H1 (cell line): ENCODE measurements at places on chromosomes 5 and 9. TPM values are rescaled to one million over a fixed set of nuclear protein-coding genes. Genes with fewer than 3 reads are reported as not detected.

TRIP13 gene
- polyA plus RNA-seq = 17.9 and 20.0 TPM in 2 replicates

- peaks cover 7% of the 10 kb centered on the region; the same call in 1 of the 2 replicates for H3K27me3 ChIP-seq
- DNase-seq = peak; percentile 72
- peak overlapping the region; percentile 91 for H3K4me3 ChIP-seq
- H3K27ac ChIP-seq = peak overlapping the region; percentile 16; the same call in 1 of the 2 replicates
Measured at GRCh38 chr9:130042406-130042884, 544 bp downstream of the FNBP1 start.

- H3K4me1 ChIP-seq = no peaks in the 10 kb centered on the region; the same call in 1 of the 2 replicates
- no peaks in the 10 kb centered on the region for H3K27me3 ChIP-seq
- H3K27ac ChIP-seq = no peak overlapping the region
- H3K4me3 ChIP-seq = no peak overlapping the region
Measured at GRCh38 chr5:6818594-6819511, 105.6 kb downstream of the TENT4A start.

DNA sequence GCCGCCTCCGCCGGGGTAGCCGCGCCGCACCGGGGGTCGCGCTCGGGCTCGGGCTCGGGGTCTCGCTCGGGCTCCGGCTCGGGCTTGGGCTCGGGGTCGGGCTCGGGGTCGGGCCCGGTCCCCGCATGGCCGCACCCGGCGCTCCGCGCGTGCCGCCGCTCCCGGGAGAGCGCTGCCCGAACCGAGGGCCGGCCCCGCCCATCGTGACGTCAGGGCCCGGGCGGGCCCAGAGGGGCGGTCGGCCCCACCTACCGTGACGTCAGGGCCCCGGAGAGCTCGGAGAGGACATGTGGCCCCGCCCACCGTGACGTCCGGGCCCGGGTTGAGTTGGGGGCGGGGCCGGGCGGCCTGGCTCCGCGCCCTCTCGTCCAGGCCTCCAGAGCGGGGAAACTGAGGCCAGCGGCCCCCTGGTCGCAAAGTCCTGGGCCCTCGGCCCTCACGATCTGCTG lies at the start of gene NSMF:
NSMF (minus strand) TSS at position 183 of the 449 bp plus-strand sequence. CDS start 232 bp downstream, outside the sequence.
- no peaks in the 10 kb centered on the region for H3K27me3 ChIP-seq
- H3K4me3 ChIP-seq = peak within 1 kb of the TSS; percentile 49
- no peak within 1 kb of the TSS for H3K27ac ChIP-seq
- peaks cover 24% of the 10 kb centered on the region for H3K4me1 ChIP-seq
- peak; percentile 97 for DNase-seq
- H3K36me3 ChIP-seq = no peaks in the 10 kb centered on the region

DNA sequence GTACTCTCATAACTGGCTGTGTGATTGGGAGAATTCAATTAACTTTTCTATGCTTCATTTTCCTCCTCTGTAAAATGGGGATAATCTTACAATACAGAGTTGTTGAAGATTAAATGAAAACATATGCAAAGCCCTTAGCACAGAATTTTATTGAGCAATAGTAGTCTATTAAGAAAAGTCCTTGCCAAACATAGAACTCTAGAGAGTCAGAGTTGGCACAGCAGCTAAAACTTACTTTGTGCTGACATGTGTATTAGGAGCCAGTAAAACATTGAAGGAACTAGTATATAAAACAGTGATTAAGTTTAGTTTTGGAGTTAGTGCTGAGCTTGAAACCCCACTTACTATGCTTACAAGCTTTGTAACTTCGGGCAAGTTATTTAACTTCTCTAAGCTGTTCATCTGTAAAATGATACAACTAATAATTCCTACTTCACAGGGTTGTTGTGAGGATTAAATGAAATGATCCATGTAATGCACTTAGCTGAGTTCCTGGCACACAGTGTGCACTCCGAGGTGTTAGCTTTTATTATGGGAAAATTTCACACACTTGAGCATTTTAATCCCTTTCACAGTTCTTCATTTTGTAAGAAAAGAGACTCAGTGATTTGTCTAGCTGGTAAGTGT lies 20.0 kb upstream of the GRIN3A start:
- no peaks in the 10 kb centered on the region for H3K27me3 ChIP-seq
- no peak overlapping the region for H3K4me3 ChIP-seq
- no peaks in the 10 kb centered on the region for H3K4me1 ChIP-seq
- no peaks in the 10 kb centered on the region for H3K36me3 ChIP-seq
- DNase-seq = no peak
- H3K27ac ChIP-seq = no peak overlapping the region

- no peak overlapping the region for H3K4me3 ChIP-seq
- no peaks in the 10 kb centered on the region for H3K4me1 ChIP-seq
- H3K36me3 ChIP-seq = no peaks in the 10 kb centered on the region
- no peak overlapping the region for H3K27ac ChIP-seq
- no peaks in the 10 kb centered on the region for H3K27me3 ChIP-seq
Measured at GRCh38 chr5:139882961-139883539, 87.4 kb downstream of the PSD2 start.
